ENCODE measurements at places on chromosomes 11 and 22.

DNA sequence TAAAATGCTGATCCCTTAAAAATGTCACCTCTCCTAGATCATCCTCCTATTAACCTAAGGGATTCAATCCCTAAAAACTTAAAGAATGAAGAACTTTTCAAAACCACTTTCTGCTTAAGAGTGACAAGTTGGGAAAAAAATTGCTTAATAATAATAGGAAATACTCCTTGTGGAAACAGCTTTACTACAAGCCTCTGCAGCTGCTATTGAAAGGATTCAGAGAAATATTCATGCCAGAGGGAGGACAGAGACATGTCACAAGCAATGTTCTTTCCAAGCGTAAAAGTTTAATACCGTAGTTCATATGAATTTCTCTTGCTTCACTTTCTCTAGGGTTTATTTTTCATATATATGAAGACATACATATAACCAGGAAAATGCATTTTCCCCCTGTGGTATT lies 98.2 kb downstream of the ARHGAP20 start:
- DNase-seq: no peak

DNA sequence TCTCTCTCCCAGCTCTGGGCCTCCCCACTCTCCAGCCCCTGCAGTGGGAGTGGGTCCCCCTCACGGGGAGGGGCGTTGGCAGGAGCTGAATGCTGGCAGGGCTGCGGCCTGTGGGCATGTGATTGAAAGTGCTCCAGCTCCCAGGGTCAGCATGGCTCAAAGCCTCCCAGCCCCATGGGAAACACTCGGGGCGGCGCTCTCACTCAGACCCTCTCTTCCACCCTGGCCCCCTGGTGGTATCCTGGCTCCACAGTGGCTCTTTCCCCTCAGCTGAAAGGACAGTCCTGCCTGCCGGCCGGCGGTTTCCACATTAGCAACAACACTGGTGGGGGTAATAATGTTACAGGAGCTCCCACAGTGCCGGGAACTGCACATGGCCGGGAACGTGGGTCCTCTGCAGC lies 35.5 kb downstream of the POLR3H start:
- DNase-seq: no peak

DNA sequence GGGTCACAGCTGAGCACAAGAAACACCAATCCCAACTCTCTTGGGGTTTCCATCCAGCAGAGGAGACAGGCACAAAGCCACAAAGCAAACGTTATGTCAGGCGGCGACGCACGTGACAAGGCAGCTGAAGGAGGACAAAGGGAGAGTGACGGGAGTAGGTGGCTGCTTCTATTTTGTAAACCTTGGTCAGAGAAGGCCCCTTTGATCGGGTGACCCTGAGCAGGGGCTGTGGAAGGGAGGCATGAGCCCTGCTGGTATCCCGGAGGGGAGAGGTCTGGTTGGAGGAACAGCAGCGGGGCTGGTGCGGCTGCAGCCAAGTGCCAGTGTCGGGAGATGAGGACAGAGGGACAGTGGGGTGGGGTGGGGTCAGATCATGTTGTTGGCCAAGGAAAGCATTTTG lies 17.3 kb upstream of the RFPL3 start:
- no peak for DNase-seq

DNA sequence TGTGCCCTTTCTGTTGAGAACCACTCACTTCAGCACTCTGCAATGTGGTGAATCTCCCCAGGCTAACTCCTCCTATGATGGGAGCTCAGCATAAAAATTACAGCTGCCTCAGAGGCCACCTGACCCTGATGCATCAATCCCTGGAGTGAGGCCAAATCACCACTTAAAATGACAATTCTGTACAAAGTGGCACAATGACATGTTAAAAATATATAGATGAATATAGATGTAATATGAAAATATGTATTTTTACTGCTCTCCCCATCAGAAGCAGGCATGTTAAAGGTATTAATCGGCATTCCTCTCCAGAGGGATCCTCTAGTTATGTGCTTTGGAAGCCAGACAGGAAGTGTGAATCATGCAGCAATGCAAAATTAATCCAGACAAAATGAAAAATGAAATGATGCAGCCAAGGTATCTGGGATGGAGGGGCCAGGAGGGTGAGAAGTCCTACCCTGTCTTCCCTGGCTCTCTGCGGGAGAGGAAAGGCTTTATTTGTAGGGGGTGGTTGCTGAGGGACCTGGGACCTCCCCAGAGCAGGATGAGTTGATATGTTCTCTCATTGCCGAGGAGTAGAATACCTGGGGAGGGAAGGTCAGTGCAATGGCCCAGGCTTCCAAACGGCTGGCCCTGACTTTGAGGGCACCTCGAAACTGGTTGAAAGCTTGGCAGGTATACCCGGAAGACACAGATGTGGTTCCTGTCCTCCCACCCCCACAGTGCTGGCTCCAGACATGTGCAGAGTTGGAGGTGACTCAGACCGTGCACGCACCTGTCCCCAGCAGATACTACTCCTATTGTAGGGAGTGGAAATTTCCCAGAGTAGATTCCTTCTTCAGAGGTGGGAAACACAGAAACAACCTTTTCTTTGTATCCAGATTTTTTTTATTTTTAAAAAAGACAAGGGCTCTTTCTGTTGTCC lies 347.9 kb upstream of the NCAM1 start:
- no peak for DNase-seq

DNA sequence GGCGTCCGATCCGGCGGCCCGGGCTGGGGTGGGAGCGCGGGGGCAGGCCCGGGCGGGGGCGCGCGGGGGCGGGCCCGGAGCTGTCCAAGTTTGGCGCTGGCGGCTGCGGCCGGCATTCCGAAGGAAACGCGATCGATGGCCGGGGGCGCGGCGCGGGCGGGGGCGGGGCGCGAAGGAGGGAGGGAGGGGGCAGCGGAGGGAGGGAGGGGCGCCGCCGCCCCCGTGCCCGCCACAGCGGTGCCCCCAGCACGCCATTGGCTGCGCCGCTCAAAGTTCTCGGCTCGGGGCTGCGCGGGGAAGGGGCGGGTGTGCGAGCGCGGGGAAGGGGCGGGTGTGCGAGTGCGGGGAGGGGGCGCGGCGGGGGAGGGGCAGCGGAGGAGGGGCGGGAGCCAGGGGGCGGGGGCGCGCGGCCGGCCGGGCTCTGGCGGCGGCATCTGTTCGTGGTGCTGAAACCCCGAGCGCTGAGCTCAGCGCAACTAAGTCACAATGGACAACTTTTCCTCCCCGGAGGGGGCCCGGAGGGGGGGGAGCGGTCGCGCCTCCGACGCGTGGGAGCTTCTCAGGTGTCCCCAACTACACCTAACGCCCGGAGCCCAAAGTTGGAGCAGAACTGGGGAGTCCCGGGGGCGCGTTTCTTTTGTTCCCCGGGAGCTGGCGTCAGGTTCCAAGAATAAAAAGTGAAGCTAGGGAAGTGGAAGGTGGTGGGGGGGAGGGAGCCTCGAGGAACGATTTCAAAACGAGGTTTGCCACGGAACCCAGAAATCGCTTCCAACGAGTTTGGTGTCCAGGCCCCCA lies 2.2 kb downstream of the PHF21B start:
- DNase-seq: no peak

DNA sequence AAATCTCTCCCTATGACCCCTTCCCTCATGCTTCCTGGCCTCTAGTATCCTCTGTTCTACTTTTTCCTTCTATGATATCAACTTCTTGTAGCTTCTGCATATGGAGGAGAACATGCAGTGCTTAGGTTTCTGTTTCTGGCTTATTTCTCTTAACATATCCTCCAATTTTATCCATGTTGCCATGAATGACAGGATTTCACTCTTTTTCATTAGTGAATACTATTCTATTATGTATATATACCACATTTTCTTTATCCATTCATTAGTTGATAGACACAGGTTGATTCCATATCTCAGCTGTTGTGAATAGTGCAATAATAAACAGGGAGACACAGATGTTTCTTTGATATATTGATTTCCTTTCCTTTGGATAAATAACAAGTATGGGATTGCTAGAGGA lies 123.3 kb upstream of the SESN3 start:
- no peak for DNase-seq

GRCh38 chr11:123973816-123974215 lies 3.8 kb downstream of the OR10S1 start:
- no peak for DNase-seq

DNA sequence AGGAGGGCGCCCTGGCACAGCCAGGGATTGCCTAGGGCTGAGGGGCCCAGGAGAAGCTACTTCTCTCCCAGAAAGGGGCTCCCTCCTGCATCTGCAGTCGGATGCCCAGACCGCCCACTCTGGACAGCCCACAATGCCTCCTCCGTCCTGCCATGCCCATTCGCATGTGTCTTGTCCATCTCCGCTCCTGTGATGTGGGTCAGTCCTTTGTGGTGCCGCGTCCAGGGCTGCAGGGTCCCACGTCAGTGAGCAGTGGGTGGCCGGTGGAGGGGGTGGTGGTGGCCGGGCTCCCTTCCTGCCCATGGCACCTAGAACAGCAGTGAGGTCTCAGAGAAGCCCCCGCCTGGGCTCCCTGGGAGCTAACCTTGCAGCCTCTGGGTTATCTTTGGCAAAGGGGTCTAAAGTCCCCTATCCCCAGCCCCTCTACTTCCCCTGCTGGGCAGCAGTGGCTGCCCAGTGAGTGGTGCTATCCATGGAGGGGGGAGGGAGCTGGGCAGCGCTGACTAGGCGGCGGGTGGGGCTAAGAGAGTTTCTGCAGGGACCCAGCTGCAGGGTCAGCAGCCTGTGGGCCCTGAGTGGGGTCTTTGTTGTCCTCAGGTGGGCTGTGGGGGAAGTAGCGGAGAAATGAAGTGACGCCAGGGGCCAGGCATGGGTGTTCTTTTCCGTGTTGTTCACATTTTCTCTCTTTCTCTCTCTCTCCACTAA lies 41.1 kb downstream of the KCNC1 start:
- no peak for DNase-seq

- DNase-seq: no peak
Measured at GRCh38 chr22:17481424-17481823, 81.9 kb upstream of the SLC25A18 start.

- no peak for DNase-seq
Measured at GRCh38 chr11:64334764-64335735, 5.0 kb upstream of the CCDC88B start.

- DNase-seq: no peak
Measured at GRCh38 chr11:69465236-69466000, 16.0 kb upstream of the LINC01488 start.

GRCh38 chr11:36865846-36866245 lies 267.8 kb upstream of the RAG2 start:
- DNase-seq: no peak

DNA sequence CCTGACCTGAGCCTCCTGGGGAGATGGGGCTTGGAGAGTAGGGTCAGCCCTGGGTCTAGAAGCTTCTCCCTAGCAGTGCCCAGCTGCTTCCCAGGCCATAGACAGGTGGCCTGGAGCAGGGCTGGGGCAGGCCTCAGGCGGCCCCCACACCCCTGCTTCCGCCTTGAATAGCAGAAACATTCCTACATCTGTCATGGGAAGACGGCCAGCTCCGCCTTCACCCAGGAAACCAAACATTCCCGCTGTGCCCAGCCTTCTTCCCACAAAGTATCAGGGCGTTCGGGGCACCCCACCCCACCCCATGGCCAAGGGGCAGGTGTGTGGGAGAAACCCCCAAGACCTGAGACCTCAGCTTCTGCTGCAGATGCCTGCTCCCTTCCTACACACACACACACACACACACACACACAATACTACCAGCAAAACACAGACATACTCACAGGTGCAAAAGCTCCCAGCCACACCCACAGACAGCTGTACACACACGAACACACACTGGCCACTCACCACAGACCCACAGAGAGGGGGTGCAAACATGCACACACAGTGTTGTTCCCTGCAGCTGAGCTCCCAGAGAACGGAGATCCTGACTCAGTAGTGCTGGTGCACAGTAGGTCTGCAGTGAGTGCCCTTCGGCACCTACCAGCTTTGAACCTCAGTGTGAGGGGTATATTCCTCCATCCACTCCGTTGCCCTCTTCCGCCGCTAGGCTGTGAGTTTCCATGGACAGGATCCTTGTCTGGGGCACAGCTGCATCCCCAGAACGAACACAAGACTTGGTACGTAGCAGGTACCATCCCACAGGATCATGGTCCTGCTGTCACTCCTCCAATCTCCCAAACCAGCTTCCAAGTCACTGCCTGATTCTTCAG lies 37.4 kb downstream of the PDGFB start:
- DNase-seq: no peak

DNA sequence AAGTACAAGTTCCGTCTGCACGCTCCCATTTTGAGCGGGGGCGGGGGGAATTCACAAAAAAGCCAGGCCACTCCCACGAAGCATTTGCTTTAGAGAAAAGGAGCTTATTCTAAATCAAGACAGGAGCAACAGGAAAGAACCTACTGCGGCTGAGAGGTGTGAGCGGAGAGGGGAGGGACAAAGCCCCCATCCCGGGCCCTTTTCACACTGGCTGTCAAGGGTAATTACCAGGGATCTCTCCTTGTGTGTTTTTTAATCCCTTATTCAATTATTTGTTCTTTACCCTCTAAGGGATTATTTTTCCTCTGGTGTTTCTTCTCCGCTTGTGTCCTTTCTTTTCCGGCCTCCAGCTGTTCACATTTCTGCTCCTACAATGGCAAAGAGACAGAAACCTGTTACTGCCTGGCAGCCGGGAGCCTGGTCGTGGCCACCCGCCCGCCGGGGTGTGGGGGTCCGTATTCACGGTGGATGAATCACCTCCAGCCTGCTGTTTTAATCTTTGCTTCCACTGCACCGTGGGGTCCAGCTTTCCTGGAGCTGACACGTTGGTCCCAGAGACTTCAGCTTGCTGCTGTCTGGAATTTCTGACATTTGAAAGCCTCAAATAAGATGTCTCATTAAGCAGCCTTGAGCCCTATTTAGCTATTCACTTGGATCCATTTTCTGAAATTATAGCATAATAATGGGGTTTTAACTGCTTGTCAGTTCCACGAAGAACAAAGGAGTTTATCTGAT lies 61.4 kb upstream of the FADD start:
- no peak for DNase-seq

DNA sequence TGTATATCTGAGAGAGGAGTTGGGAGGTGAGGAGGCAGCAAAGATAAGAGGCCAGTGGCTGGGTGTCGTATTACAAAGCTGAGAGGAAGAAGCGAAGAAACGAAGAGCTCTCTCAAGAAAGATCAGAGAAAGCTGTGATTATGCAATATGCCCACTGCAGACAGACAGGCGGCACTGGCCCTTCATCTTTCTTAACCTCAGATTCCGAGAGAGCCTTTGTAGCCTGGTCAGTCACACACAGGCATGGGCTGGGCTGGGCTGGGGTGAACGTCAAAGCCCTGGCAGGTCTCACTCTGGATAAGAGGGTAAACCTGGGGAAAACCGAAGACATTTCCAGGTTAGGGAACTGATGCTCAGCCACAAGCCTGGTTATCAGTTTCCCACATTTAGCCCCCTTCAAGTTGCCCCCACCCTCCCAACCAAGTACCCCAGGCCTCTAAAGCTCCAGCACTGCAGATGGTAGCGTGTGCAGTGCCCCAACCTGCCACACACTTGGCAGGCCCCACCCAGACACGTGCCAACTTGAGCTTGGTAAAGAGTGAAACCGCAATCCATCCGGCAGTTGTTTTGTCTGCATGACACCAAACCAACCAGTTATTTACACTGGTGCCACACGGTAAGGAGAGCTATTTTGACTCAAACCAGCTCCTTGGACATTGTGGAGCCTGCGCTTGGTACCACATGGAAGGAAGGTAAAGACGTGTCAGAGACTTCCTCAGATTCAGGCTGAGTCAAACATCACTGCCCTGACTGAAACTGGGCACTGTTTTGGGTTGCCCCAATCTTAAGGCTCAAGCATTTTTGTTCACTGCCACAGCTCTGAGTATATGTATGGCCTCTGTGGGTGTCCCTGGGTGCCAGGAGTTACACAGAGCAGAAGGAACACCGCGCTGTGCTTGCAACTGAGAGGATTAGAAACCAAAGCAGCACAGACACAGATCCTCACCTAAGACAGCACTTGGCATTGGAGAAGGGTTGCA lies 135.9 kb downstream of the FDX1 start:
- DNase-seq: no peak

All from stimulated activated CD4-positive, alpha-beta T cell treated with anti-CD3 and anti-CD28 coated beads, Interleukin-1b, Interleukin-23, amount 100 ng/mL, for 24 hours (primary cell).